Stomach (tissue), 19 donors: ENCODE measurements at places on chromosomes 1 and 21. TPM values are rescaled to one million over a fixed set of nuclear protein-coding genes. Genes with fewer than 3 reads are reported as not detected.

PDE4B gene
- total RNA-seq, result 0.87 TPM

ZNF695 gene
- total RNA-seq, result not detected

INTS3 gene
- total RNA-seq, result 28.1 TPM

TMEM269 gene
- total RNA-seq, result 0.55 TPM

KRTAP21-2 gene
- not detected for total RNA-seq

OR2T2 gene
- total RNA-seq, result not detected

TFAP2E gene
- not detected for total RNA-seq

GRCh38 chr21:43015906-43016540 is 41.7 kb downstream of the PKNOX1 start:
- no peaks in the 10 kb centered on the region for H3K27me3 ChIP-seq
- DNase-seq, result no peak
- H3K4me3 ChIP-seq, result no peak overlapping the region
- no peaks in the 10 kb centered on the region for H3K4me1 ChIP-seq

DNA sequence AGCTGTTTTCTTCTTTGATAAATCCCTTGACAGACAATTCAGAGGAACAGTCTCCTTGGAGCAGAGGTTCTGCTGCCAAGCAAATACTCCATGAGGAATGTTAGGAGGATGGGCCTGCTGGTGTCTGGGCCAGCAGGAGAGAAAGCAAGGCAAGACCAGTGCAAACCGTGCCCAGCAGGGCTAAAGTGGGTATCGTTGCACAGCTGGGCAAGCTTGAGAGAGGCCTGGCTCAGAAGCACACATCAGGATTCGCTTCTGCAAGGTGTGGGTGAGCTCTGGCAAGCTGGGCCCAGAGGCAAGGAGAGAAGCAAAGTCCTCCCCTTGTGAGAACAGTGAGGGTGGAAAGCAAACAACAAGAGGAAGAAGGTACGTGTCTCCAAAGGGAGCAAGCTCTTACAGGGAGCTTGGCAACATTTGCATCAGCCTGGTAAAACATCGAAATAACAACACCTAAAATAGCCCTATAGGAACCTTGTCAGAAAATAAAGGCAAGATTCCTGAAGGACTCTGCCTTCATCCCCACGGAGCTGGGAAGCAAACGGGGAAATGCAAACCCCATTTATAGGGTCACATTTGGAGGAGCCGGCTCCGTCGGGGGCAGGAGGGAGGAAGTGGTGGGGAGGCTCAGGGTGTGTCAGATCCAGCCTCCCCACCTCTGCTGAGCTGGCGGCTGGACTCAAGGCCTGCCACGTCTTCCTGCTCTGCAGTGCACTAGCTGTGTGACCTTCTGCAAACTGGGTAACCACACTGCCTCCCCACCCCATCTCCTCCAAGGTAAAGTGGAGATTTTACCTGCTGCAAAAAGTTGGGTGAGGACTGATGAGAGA is 62.3 kb upstream of the HIVEP3 start:
- no peak overlapping the region for H3K4me3 ChIP-seq
- H3K27ac ChIP-seq, result no peak overlapping the region
- peaks cover 4% of the 10 kb centered on the region for H3K4me1 ChIP-seq
- no peak for DNase-seq

- no peak overlapping the region for H3K27ac ChIP-seq
- DNase-seq, result no peak
- H3K27me3 ChIP-seq, result no peaks in the 10 kb centered on the region
- H3K36me3 ChIP-seq, result no peaks in the 10 kb centered on the region
- H3K4me1 ChIP-seq, result no peaks in the 10 kb centered on the region
Measured at GRCh38 chr1:170316270-170316669, 170.5 kb downstream of the NTMT2 start.

- no peaks in the 10 kb centered on the region for H3K27me3 ChIP-seq
- H3K27ac ChIP-seq, result peak overlapping the region; percentile 87
- DNase-seq, result peak; percentile 15
- peak overlapping the region; percentile 79 for H3K4me3 ChIP-seq
- peaks cover 38% of the 10 kb centered on the region for H3K4me1 ChIP-seq
- no peaks in the 10 kb centered on the region for H3K36me3 ChIP-seq
Measured at GRCh38 chr1:170075186-170075585, 691 bp upstream of the KIFAP3 start.

DNA sequence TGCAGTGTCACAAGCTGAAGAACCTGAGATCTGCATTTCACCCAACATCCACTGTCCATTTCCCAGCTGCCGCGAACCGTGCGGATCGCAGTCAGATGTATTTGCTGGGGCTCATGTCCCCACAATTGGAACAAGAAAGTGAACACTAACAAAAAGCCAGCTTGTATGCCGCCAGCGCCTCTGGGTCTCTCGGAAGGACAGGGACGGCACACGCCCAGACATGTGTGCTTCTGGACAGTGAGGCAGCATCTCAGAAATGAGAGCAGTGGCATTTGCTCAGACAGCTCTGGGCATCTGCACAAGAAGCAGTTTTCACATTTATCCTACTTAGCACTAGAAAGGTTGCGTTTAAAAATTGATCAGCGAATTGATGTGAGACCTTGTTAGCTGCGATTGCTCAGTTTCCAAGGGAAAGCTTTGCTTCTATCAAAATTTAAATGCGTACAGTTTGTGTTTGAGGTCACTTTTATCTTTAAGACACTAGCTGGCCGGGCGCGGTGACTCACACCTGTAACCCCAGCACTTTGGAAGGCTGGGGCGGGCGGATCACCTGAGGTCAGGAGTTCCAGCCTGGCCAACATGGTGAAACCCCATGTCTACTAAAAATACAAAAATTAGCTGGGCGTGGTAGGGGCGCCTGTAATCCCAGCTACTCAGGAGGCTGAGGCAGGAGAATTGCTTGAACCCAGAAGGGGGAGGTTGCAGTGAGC is 28.7 kb downstream of the KCNAB2 start:
- no peak overlapping the region for H3K27ac ChIP-seq
- DNase-seq, result no peak
- H3K4me3 ChIP-seq, result no peak overlapping the region
- peaks cover 8% of the 10 kb centered on the region for H3K36me3 ChIP-seq
- no peaks in the 10 kb centered on the region for H3K4me1 ChIP-seq
- no peaks in the 10 kb centered on the region for H3K27me3 ChIP-seq

- H3K27me3 ChIP-seq, result no peaks in the 10 kb centered on the region
- H3K4me1 ChIP-seq, result no peaks in the 10 kb centered on the region
- H3K27ac ChIP-seq, result no peak overlapping the region
Measured at GRCh38 chr1:55233145-55233777, 18.1 kb upstream of the USP24 start.

DNA sequence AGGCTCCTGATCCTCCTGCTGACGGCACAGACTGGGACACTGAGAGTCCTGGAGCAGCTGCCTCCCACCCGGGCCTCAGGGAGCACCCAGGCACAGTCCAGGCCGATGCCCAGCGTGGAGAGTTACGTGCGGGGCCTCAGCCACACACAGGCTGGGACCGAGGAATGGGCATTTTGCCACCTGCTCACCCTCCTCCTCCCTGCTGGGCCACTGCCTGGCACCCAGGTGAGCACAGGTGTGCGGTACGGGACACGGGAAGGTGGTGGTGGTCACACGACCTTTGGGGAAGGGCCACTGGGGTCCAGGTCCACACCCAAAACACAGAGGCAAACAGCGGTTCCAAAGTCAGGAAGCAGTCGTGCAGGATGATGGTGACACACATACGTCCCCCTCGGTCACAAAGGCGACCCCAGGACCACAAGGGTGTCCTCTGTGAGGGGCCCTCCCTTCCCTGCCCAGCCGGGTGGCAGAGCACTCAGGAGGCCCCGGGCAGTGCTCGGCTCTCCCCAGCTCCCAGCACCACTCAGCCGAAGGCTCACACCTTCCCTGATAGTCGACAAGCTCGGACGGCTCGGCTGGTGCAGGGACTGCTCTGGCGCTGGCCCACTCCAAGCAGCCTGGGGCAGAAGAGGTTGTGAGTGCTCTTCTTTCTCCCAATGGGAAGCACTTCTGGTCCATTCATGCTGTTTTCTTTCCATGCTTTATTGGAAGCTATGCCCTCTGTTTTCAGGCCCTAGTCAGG is 14.3 kb downstream of the MORN1 start:
- no peaks in the 10 kb centered on the region for H3K27me3 ChIP-seq
- DNase-seq, result no peak
- peaks cover 5% of the 10 kb centered on the region for H3K36me3 ChIP-seq
- no peak overlapping the region for H3K4me3 ChIP-seq
- peaks cover 8% of the 10 kb centered on the region for H3K4me1 ChIP-seq

- no peak overlapping the region for H3K4me3 ChIP-seq
- H3K36me3 ChIP-seq, result no peaks in the 10 kb centered on the region
- no peak for DNase-seq
- H3K27ac ChIP-seq, result peak overlapping the region; percentile 67
- no peaks in the 10 kb centered on the region for H3K27me3 ChIP-seq
Measured at GRCh38 chr21:35932232-35932911, 128.0 kb downstream of the SETD4 start.

- no peaks in the 10 kb centered on the region for H3K36me3 ChIP-seq
- H3K4me3 ChIP-seq, result peak overlapping the region; percentile 15
- H3K27ac ChIP-seq, result peak overlapping the region; percentile 71
- DNase-seq, result peak; percentile 30
- no peaks in the 10 kb centered on the region for H3K27me3 ChIP-seq
Measured at GRCh38 chr1:186618401-186619170, 61.6 kb downstream of the PTGS2 start.

GRCh38 chr21:35257413-35257812 is 208.3 kb upstream of the RUNX1 start:
- H3K27ac ChIP-seq, result peak overlapping the region; percentile 77
- H3K36me3 ChIP-seq, result no peaks in the 10 kb centered on the region
- H3K4me3 ChIP-seq, result no peak overlapping the region
- H3K4me1 ChIP-seq, result peaks cover 11% of the 10 kb centered on the region

DNA sequence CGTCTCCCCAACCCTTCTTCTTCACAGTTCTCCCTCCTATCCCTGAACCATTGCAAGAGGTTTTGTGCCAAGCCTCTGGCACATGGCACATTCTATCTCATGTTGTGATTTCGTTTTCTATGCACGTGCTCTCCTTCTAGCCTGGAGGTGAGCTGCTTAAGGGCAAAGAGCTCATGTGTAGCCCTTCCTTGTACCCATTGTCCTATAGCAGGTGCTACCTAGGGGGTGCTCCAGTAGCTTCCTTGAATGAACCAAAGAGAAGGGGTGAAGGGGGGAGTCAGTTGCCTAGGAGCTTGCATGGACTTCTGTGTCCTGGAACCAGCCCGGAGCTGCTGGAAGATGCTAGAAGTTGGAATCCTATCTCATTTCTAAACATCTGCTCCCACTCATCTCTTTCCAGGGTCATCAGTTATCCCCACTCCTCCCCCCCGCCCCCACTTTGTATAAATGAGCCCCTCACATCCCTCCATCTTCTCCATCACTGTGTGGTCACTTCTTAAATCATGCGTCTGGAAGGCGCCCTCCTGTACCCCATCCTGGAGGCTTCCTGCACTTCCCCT is 535 bp upstream of the DISC1 start:
- no peak for DNase-seq
- peak overlapping the region; percentile 73 for H3K4me3 ChIP-seq
- H3K36me3 ChIP-seq, result no peaks in the 10 kb centered on the region
- peaks cover 21% of the 10 kb centered on the region for H3K4me1 ChIP-seq
- H3K27me3 ChIP-seq, result no peaks in the 10 kb centered on the region
- no peak overlapping the region for H3K27ac ChIP-seq
